Ovary (tissue), 10 donors: ENCODE measurements at places on chromosomes 3 and 15.

DNA sequence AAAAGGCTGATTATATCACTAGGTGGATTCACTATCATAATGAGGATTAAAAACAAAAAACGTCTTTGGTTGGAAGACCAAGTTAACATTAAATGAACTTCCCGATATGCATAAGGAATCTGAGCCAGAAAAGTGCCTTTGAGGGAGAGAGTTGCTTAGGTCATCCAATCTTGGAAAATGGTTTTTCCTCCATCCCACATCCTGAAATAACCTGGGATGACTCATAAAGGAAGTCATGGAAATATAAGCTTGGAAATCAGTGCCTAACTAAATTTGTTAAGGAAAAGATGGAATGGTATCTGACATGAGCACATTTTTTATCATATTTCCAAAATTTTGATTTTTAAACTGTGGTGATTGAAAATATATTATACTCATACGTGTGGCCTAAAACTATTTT lies 66.0 kb downstream of the KBTBD8 start:
- DNase-seq: no peak

DNA sequence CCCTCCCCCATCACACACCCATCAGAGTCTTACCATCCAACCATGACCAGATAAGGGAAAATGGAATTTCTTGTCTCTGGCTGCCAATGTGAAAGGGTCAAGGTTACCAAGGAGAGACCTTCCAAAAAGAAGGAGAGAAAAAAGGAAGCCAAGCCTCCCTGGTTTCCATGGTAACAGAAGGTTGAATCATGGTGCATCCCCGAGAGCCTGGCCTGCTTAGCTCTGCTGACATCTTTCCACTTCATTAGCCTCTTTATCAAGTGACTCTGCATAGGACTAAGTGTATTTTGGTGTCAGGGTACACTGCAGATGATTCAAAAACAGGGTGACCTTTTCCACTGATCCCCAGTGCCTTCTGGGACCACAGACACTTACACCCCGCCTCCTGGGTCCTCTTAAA lies 225.7 kb upstream of the PPP2R3A start:
- no peak for DNase-seq

DNA sequence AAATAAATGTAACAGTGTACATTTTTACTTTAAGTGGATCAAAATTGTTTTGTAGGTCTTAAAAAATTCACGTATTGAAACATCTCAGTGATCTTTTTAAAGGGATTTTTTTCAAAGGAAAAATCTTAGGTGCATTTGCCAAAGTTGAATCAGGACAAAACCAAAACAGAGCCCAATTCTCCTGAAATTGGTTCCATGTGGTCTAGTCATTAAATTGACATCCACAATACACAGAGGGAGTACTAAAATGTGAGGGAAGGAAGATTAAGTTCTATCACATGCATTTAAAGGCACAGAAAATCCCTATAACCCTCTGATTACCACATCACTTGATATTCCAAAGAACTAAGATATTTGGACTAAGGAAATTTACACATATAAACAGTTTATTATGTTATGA lies 39.3 kb upstream of the HDC start:
- DNase-seq: no peak

GRCh38 chr3:131350506-131350905 lies 31.1 kb upstream of the NUDT16 start:
- no peak for DNase-seq

DNA sequence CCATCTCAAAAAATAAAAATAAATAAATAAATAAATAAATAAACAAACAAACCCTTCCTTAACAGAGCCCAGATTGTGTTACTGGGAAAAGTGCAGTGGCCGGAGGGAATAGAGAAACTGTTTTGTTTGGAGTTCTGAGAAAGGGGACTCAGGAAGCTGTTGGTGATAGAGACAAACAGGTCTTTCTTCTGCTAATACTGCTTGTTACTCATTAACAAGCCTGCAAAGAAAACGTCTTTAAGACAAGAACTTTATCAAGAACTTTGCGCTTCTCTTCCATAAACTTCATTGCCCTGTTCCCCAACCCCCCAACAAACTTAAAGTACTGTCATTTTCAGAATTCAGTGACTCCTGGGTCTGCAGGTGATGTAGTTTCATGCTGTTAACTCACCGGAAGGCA lies 68.8 kb upstream of the GSK3B start:
- no peak for DNase-seq

GRCh38 chr3:160398820-160399124 lies 253 bp downstream of the IFT80 start:
- no peak for DNase-seq

- no peak for DNase-seq
Measured at GRCh38 chr3:118231578-118231977, 803.1 kb downstream of the IGSF11 start.

- DNase-seq: no peak
Measured at GRCh38 chr3:55723653-55724406, 236.7 kb upstream of the WNT5A start.

- DNase-seq: no peak
Measured at GRCh38 chr15:59741274-59741906, 52.3 kb upstream of the BNIP2 start.

DNA sequence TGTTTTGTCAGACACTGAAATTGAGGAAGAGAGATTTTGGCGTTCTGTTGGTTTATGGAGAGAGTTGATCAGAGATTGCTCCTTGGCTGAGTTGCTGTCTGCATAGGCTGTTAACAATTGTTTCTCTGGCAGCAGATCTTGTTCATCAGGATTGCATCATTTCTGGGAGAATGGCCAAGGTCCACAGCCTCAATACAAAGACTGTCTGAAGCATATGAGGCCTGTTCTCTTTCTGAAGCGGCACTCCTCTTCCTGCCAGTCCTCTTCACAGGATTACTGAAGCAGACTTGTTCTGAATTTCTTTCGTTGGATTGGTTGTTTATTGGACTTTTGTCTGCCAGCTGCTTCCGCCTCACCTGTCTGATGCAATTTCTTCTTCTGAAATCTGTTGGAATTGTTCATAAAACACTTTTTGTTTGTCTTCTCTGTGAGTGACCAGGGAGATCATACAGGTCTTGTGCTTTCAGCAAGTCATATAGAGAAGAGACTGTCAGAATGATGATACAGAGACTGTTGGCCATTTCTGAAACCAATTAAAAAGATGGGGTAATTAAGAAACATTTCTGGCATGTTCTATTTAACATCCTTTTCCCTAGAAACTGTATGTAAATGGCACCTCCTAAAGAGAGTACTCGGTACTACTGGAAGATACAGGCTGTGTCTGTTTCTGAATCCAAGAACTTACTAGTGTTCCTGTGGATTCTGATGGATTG lies 25.5 kb downstream of the SETD5 start:
- peak; percentile 82 for DNase-seq

- DNase-seq: no peak
Measured at GRCh38 chr3:86658876-86659275, 332.1 kb downstream of the VGLL3 start.

- no peak for DNase-seq
Measured at GRCh38 chr3:15861163-15861562, 63.4 kb upstream of the ANKRD28 start.

- no peak for DNase-seq
Measured at GRCh38 chr3:49343163-49343562, 3.3 kb upstream of the USP4 start.

GRCh38 chr3:72353236-72354128 lies 494.8 kb downstream of the SHQ1 start:
- no peak for DNase-seq

GRCh38 chr3:117193390-117193789 lies 483.8 kb downstream of the TUSC7 start:
- DNase-seq: no peak

DNA sequence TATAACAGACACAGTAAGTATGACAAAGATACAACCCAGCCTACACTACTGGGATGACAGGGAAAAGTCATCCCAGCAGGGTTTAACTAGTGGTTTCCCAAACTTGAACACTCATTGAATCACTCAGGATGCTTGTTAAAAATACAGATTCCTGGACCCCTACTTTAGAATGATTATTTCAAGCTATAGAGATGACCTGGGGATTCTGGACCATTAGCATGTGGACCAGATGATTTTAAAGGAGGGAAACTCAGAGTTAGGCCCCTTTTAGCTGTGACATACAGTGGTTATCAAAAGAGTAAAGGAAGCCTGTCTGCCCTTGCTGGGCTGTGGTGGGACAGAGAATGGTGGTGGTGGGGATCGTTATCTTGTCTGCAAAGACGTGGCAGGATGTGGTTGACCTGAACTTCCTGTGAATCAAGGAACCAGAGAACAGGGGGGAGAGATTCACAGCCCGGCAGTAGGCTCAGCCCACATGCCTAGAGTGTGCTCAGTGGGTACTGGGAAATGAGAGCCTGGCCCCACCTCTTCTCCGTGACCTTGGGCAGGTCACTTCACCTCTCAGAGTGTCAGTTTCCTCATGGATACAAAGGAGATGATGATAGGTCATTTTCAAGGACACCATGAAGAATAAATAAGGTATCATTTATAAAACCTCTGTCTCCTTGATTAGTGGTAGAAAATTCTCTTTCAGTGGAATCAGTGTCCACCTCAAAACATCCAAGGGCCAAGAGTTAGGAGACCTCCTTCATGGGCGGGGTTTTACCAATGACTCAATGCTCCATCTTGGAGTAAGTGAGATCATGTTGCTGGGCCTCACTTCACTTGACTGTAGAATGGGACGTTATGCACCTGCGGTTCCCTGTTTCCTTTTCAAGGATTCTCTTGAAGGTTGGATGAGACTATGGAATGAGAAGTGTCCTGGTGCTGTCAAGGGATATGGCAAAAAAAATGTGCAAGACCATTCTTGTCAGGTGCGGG lies 306.5 kb downstream of the RPLP1 start:
- DNase-seq: no peak

DNA sequence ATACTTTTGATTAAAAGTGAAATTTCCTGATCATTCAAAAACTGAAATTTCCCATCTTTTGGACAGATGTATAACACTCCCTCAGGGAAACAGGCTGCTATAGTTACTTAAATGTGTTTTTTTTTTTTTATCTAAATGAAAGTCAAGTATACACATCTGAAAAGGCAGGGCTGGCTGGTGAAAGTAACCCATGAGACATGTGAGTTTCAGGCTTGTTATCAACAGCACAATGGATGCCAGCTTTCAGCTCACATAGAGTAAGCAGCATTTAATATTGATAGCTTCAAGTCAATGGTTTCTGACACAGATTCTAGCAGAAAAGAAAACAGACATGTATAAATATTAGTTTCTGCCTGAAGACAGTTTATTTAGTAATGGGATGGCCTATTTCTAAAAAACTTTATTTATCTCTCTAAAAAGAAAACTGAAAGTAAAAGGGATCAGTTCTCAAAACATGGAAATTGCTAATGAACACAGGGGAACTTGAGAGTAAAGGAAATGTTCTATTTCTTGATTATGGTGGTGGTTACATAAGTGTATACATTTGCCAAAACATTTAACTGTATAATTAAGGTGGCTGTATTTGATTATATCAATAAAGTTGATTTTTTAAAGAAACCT lies 89.7 kb upstream of the CMC1 start:
- no peak for DNase-seq

DNA sequence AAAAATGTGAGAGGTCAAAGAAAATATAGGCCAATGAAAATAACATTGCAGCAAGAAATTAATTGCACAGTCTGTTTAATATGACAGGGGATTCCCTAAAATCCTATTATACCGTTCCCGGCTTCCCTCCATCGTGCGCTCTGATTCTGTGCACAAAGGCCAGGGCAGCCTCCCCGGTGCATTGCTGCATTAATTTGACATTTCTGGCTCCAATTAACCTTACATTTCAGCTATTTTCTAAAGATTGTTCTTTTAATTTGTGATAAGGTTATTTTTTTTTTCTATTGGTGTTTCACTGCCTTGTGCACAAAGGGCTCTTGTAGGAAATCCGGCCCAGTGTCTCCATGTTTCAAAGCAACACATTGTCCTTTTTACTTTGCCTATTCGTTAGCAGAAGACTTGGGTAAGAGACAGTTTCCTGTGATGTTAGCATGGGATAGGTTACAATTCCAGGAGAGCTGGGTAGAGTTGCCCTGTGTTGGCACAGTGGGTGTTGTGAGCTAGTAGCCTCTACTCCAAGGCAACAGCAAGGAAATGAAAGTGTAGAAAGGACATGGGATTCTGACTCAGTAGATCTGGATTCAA lies 257.3 kb upstream of the IGF1R start:
- DNase-seq: no peak

- no peak for DNase-seq
Measured at GRCh38 chr15:44450172-44450571, 22.7 kb downstream of the CTDSPL2 start.

DNA sequence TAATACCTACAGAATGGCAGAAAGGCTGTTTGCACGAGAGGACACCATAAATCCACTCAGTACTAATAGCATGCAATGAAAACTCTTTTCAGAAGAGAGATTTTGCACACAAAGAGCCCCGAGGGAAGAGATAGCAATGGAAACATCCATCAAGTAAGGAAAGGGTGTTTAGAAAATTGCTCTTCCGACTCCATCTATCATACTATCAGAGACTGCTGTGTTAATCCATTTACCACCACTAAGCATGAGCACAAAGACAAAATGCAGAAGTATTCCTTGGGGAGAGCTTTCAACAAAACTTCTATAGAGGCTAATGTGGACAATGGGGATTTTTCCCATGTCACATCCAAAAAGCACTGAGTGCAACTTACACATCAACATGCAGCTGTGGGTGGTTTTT lies 72.1 kb upstream of the PLAAT1 start:
- DNase-seq: no peak

DNA sequence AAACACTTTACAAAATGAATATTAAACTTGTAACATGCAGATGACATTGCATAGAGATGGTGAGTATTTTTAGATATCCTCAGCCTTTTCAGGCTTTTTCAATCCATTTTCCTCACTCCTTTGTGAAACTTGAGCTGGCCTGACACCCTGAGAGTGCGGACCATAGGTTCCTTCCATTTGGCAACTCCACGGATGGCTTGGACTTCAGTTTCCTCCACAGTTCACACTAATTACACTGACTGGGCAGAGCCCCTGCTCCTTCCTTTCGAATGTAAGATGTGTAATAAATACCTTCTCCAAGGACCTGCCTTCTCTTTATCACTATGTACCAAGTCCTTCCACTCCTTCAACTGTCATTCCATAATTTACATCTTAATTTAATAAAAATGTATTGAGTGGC lies 141.7 kb upstream of the LRIG1 start:
- DNase-seq: no peak

DNA sequence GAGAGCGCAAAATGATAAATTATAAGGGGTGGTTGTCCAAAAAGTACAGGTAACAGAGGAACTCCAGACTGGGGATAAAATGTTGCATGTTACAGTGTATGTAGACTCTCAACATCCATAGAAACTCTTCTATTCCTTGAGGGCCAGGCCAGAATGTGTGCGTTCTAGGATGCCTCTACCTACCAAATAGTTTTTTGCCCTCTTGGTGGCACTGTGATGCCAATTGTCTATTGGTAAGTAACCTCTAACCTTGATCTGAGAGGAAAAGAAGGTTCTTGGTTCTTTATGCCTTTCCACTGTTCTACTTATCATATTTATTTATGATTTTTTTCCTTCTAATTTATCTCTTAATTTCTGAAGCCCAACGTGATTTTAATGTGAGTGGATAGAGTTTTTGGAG lies 424.6 kb downstream of the GRM7 start:
- DNase-seq: no peak

DNA sequence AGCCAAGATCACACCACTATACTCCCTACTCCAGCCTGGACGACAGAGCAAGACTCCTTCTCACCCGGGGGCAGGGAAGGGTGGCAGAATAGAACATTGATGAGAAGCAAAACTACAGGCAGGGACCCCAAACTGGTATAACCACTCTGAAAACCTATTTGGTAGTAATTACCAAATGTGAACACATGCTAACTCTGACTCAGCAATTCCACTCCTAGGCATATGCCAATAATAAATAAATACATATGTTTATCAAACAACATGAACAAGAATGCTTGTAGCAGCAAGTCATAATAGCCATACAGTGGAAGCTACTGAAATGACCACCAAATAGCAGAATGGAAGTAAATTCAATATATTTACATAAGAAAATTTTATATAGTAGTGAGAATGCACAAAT lies 31.0 kb upstream of the USP50 start:
- DNase-seq: no peak
